ENCODE measurements at places on chromosomes 11 and 22.
A peak's percentile ranks its signal among the peaks of the same experiment; 100 is the strongest.

- no peak for DNase-seq
Observed at GRCh38 chr22:20022231-20022977, 1.5 kb downstream of the TANGO2 start.

GRCh38 chr11:76800466-76801200 is 17.5 kb downstream of the TSKU start:
- DNase-seq = no peak

DNA sequence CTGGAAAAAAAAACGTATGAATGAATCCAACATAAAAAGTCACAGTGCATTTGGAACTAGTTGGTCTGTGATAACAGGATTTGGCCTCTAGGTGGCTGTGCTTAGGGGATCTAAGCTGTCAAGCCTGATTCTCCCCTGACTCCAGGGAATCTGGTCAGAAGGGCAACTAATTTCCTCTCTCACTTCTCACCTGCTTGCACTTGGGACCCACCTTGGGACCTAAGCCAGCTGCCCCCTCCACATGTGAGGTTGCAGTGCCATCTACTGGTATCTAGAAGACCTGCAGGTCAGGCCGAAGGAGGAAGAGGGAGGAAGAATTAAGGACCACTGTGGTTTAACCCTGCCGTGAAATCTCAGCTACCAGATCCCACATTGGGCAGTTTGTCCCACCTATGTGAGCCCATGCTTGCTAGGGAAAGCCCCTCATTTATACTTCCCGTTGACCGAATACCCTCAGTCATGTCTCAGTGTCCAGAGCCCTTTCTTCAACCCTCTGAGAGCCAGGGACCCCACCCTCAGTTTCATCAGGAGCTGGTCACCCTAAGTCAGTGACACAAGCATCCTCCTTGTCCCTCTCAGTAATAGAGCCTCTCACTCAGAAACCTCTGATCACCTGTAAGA is 33.2 kb upstream of the CAVIN3 start:
- DNase-seq = peak; percentile 69

DNA sequence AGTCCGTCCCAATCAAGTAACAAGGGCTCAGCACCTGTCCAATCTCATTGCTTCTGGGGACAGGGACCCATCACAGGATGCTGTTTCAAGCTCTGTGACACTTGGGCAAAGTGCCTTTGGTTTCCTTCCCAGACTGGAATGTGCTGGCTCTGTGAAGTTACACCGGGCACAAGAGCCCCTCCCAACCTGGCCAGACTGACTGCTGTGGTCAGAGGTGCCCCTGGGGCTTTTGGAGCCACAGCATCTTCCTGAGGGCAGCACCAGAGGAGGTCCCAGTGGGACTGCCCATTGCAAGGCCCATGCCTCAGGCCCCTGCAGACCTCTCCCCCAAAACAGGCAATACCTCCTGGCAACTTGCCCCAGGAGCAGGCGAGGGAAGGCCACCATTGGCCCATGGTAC is 155.2 kb upstream of the GRK3 start:
- DNase-seq = no peak

Data from germinal center (tissue), 1 donor.